ENCODE measurements at places on chromosomes 16 and 17.
A peak's percentile ranks its signal among the peaks of the same experiment; 100 is the strongest.

DNA sequence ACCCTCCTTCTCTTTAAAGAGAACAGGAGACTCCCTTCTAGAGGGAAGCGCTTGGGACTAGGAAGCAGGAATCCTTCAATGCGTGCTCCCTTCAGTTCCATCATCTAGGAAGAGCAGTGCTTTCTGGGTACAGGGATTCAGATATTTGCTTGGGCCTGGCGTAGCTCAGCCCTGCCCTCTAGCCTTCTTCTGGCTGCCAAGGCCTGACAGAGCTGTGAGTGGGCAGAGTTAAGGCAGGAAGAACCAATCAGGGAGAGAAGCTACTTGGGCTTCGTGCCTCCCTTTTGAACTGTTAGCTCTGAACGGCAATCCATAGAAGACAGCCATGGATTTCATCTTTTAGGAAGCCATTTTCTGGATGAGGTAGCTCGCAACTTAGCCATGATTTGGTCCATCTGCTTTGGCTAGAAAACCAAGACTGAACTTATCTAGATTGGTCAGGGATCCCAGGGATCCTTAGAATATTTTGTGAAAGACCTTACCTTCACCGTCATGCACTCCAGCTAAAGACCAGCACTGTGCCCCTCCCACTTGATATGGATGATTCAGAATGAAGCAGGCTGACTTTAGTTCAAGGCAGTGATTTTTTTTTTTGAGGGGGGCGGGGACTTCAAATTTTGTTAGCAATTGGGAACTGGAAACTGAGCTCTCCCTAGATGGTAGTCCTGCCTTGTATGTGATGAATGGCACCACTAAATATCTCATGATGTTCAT is 2.5 kb upstream of the CORO6 start:
- DNase-seq: no peak

- DNase-seq: no peak
Observed at GRCh38 chr16:57823836-57824235, 21.5 kb upstream of the KIFC3 start.

DNA sequence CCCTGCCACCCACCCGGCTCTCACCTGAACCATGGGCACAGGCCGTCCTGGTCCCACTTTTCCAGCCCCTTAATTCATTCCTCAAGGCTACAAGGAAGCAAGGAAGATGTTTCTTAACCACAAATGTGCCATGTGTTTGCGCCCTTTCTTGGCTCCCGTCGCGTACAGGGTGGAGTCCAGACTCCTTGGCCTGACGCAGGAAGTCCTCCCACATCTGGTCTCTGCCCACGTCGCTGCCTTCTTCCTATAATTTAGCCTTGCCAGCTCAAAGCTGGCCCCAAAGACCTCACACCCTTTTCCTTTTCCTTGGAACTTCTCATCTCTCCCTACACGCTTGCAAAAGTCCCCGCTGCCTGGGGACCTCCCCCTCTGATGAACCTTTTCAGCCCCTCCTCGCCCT is 38.8 kb upstream of the BHLHA9 start:
- no peak for DNase-seq

GRCh38 chr17:900336-900934 is 79.1 kb downstream of the NXN start:
- no peak for DNase-seq

- no peak for DNase-seq
Observed at GRCh38 chr17:81412490-81413093, 17.3 kb downstream of the BAHCC1 start.

- no peak for DNase-seq
Observed at GRCh38 chr17:34307110-34307509, 12.1 kb upstream of the CCL8 start.

GRCh38 chr17:80948976-80949450 is 42.6 kb upstream of the CHMP6 start:
- DNase-seq: no peak

GRCh38 chr17:29674281-29674680 is 51.6 kb upstream of the CORO6 start:
- peak; percentile 9 for DNase-seq

DNA sequence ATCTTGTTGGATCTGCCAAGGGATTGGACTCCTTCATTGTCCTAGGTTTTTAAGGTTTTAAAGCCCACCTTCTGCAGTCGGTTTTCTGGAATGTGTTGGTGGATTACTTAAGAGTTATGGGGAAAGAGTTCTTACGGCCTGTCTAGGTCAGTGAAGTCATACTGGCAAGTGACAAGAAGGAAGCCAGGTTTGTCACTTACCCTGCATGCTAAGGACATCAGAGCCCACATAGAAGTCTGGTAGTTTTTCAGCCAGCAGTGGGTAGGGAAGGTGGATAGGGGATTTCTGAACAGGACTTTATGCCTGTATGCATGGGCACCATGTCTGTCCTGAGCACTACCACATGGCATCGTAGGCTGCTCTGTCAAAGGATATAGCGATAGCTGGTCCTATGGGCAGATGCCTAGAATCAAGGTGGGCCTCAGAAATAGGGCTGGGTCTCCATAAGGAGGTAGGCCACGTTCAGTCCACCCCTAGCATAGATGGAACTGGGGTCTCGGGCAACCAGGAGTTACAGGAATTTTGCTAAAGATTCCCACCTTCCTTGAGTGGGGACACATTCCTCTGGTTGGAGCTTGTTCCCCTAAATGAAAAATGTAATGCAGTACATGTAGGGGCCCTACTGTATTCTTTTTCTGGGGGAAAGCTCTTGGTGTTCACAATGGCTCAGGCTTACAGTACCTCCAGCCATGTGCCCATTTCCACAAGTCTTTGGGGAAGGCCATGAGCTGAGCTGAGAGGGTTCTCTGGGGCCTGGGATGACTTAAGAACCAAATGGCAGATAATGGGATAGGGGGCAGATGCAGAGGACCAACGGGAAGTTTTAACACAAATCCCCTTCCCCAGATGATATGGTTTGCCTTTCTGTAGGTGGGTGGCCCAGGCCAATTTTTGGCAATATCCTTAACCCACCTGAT is 27.5 kb downstream of the TRPV2 start:
- DNase-seq: no peak

DNA sequence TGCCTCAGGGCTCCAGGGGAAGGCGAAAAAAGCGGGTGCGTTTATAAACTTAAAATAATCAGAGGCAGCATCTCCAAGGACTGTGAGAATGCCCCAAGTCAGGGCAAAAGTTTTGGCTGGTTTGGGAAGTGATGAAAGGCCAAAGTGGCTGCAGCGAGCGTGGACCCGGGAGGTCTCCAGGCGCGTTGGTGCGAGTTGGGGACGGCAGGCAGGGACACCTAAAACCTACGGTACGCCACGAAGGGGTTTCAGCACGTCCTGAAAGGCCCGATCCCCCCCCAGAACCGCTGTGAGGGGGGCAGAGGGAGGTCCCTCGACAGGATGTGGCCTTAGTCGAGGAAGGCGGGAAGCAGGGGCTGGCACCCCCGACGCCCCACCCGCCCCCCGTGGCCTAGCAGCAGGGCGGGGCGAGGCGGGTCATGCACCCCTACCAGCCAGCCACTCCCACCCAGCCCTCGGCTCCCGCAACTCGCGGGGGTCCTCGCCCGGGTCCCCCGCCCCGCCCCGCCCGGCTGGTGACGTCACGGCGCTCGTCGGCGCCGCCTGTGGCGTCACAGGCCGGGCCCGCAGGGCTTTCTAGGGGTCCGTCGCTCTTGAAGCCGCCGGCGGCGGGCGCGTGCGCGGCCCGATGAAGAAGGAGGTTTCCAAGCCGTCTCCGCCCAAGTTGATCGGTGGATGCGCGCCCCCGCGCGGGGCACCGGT is at the start of gene MYCBPAP:
TSS of gene MYCBPAP (plus strand) at position 569 of the 702 bp plus-strand sequence. CDS start 236 bp downstream, outside the sequence.
- no peak for DNase-seq

GRCh38 chr17:69363488-69364210 is 36.7 kb upstream of the ABCA5 start:
- DNase-seq: no peak

DNA sequence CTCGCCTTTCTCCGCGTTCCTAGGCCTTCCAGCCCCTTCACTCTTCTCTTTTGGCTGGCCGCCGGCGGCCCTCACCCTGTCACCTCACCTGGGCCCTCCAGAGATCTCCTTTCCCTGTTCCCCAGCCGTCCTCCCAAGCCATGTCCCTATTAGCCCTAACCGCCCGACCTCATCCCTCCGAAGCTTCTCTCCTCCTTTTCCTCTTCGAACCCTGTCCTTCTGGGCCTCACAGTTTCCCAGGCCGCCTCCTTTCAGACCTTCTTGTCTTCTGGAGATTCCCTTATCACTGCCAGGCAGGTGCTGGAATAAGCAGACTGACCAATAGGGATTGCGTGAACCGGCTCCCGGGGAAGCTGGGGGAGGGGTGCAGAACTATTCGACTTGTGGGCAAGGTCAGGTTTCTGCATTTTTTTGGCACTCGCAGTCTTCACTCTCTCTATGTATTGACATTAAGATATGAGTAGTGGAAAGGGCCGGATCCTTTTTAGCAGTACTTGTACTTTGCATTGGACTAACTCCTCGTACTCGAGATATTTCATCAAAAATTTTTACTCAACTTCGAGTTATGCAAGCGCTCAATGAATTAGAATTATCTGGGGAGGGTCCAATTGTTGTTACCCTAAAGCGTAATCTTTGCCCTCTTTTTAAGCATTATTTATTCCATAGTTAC is 690 bp downstream of the RHOT1 start:
- no peak for DNase-seq

DNA sequence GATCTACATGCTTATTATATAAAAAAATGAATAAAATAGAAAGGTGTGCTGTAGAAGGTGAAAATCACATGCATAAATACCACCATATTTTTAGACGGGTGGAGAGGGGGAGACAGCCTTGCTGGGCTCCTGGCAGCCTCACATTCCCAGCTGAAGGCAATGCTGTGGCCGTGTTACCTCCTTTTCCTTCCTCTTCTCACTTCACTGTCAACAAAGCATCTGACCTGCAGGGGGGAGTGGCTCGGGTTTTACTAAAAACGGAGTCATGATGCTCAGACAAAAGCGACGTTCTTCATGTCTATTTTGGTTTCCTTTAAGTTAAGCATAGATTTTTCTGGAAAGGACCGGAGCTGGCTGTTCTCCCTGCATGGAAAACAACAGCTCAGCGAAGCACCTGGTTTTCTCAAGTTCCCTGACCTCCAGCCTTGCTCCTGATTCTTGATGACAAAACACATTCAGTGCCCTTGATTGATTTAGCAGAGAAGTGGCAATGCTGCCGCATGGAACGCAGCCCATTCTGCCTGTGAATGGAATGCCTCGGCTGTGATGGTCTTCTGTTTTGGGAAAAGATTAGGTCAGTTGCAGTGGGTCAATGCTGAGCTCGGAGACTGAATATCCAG is 5.5 kb upstream of the RPTOR start:
- no peak for DNase-seq

GRCh38 chr17:63984236-63984635 is 11.5 kb upstream of the SCN4A start:
- DNase-seq: no peak

- DNase-seq: no peak
Observed at GRCh38 chr17:67531291-67531690, 154.2 kb downstream of the PITPNC1 start.

DNA sequence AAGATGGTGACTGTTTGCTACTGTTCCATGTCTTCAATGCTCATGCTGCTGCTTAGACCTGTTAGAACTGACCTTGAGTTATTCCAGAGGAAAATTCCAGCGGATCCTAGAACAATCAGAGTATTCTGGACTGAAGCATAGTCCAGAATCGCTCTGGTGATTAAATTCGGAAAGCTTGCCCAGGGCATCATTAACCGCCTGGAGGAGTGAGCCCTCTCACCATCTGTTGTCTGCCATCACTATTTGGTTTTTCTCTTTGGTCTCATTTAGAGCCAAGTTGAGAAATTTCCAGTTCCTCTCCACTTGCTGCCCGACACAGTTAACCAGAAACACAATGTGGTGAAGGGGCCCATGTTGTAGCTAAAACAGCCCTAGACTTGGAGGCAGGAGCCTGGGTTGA is 104.1 kb downstream of the BMERB1 start:
- no peak for DNase-seq

DNA sequence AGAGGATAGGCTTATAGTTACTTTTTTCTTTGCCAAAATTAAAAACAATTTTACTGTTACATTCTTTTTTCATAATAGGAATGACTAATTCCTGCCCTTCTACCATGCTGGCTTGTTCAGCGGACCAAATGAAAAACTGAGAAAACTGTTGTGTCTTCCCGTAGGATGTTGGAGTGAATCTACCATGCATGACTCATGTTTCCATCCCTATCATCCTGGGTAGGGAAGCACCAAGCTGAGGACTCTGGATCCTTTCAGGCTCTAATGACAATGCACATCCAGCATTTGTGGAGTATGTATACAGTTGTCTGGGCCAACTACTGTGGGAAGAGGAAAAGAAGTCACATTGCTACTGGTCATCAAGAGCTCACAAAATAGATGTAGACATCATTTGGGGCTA is 41.1 kb upstream of the DHX8 start:
- no peak for DNase-seq

GRCh38 chr17:8506145-8506544 is 70.5 kb downstream of the NDEL1 start:
- no peak for DNase-seq

- no peak for DNase-seq
Observed at GRCh38 chr16:11391576-11391975, 46.3 kb downstream of the RMI2 start.

- no peak for DNase-seq
Observed at GRCh38 chr16:57838161-57838560, 35.9 kb upstream of the KIFC3 start.

DNA sequence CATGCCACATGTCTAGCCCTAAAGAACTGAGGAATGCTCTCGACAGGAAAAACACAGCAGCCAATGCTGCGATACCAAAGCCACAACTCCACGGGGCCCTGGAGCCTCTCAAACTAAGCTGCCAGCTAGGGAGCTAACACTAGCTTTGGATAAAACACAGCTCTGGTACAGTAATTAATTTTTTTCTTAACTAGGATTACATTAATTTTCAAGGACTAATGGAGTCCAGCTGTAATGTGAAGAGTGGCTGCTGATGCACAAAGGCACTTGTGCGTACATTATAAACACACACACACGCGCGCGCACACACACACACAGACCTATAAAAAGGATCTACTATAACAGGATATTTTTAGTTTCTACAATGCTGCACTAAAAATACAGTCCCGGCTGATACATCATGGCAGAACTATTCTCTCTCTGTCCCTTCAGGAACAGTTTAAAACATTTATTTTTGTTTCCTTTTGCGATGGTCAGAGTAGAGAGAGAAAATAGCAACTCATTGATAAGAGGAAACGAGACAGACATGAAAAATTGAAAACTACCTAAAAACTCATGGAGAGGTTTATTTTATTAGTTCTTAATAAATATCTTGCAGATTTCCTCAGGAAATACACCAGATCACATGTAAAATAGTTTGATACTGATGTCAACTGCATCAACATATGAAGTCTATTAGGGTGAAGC is 88.5 kb downstream of the SMG6 start:
- no peak for DNase-seq

GRCh38 chr16:59655031-59655430 is 920.9 kb upstream of the GOT2 start:
- DNase-seq: no peak
